ENCODE measurements at places on chromosomes 3 and 15. TPM values are rescaled to one million over a fixed set of nuclear protein-coding genes. Genes with fewer than 3 reads are reported as not detected.

REC114 gene
- not detected for total RNA-seq

DNA sequence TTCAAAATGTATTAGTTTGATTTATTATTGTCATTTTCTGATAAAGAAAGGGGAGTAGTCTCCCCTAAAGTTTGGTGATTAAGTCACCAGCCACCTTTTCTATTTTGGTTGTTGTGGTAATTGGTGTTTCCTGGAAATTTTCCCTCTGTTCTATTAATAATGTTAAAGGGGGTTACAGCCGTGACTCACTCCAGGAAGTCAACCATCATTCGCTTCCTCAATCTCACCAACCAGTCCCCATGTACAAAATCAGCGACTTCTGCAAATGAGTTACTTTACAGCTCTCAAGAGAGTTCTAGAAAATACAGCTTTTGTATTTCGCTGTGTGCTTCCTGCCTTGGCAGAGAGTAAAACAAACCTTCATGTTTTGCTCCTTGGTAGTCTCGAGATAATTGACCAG, 285.1 kb downstream of the LPP start:
- DNase-seq, result no peak

DNA sequence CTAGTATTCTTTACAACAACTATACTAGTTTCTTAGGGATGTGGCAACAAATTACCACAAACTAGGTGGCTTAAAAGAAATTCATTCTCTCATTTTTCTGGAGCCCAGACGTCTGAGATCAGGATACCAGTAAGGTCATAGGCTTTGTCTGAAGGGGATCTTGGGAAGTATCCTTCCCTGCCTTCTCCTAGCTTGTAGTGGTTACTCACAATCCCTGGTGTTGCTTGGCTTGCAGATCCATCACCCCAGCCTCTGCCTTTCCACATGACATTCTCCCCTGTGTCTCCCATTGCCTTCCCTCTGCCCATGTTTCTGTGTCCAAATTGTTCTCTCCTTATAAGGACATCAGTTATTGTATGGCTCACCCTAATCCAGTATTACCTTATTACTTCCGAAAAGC, 24.3 kb upstream of the CLDN1 start:
- DNase-seq, result no peak

DNA sequence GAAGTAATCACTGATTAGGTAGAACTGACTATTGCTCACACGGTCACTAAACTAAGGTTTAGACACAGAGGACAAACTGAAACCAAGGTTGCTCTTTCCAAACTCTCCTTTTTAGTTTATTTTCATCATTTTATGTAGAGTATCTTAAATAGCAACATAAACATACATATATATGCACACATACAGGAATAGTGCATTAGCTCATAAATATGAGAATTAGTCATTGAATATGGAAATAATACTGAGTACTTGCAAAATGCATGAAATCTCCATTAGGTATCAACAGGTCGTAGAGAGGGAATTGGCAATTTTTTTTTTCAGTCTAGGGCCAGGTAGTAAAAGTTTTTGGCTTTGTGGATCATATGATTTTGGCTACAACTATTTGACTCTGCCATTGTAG, 557.1 kb downstream of the NLGN1 start:
- DNase-seq, result no peak

DNA sequence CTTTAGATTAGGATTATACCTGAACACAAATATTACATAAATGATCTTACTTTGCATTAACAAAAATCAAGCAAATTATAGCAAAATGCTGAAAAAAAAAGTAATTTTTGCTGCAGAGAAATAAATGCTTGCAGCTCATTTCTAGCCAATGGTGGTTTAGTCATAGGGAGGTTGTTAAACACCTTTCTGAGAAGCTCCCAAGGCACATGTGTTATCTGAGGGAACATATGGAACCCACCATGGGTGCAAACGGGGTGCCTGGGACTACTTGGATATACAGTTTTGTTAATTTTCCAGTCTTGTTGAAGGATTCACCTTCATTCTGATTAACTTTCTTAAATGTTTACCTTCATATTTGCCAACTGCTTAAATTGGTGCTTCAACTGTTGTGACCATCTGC, 8.9 kb upstream of the RAMAC start:
- DNase-seq, result no peak

DNA sequence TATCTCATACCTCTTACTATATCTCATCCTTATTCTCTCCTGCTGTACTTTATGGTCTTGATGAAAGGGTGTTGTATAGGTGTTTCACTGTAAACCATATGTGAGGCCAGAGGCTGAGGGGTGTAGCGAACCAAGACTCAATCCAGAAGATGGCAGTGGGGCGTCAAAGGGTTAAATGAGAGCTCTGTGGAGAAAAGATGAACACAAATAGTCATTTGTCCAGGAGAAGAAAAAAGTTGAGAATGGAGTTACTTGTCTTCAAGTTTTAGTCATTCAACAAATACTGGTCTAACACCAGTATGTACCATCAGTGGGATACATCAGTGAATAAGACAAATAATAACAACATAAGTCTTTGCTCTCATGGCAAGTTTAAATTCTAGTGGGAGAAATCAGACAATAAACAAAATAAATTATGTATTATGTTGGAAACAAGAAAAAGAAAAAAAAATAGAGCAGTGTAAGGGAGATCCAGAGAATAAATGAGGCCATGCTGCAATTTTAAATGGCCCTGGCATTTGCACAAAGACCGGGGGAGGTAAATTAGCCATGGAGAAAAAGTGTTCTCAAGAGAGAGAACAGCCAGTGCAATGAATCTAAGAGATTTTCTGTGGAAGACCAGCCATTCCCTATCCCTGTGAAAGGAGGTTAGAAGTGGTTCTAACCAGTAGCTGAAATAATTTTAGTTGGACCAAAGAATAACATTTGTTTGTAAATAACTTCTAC, 77.0 kb upstream of the UMPS start:
- DNase-seq, result no peak

SH3GL3 gene
- total RNA-seq, result 187 TPM

ECE2 gene
- 3.7 TPM for total RNA-seq

DNA sequence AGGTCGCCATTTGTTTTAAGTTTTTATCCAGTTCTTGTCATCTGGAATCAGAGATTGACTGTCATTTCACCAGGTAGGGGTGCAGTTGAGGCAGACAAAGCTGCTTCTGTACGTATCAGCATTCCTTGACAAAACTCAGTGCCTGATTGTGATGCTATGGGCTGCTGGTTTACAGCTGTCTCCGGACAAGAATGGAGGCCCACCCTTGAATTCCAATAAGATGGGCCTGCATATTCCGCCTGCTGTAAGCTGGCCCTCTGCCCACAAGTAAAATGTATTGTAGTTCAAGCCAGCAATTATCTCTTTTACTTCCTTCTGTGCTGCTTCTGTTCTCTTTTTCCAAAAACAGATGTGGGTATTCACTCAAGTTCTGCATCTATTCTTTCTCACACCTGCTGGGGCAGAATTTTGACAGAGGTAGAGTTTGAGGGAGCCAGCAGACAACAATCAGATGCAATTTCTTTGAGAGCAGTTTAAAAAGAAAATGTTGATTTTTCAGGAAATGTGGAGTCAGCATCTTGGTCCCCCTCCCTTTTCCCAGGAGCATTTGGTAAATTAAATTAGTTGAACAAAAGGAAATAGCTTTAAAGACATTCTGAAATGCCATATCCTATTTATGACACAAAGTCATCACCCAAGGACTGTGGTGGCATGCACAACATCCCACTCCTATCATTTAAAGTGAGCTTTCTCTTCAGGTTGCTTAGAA, 53.5 kb downstream of the IQCH start:
- no peak for DNase-seq

PCOLCE2 gene
- total RNA-seq, result 6.9 TPM
